ENCODE measurements at places on chromosomes 4 and X.
A peak's percentile ranks its signal among the peaks of the same experiment; 100 is the strongest.

DNA sequence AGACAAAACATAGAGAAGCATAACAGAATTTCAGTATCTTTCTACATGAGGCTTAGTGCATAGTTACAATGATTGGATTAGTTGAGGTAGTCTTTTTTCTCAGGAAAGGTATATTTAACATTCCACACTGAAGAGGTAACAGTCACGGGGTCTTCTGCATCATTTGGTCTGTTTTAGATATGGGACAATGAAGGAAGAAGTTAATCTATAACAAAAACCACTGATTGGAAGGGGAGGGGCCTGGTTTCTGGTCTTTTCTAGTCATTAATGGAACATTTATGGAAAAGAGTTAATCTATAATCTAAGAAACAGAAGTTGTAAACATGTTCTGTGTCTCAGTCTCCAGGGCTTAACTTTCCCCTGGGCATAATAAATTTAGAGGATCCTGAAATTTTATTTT, 37.3 kb upstream of the HPSE start:
- DNase-seq, result no peak

DNA sequence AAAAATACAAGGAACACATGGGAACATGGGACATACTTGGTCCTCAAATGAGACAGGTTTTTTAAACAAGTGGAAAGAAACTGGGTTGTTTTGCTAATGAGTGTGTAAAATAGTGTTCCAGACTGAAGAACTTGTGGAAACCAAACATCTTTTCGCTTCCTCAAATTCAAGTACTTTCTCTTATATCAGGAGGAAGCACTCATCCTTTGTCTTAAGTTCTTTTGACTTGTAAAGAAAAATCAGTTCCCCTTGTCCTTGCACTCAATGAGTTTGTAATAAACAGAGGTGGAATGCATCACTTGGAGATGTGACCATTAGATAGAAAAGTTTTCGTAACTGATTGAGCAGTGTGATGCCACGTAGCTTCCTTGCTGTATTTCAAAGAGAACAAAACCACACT, 101.1 kb downstream of the PHOX2B start:
- no peak for DNase-seq

DNA sequence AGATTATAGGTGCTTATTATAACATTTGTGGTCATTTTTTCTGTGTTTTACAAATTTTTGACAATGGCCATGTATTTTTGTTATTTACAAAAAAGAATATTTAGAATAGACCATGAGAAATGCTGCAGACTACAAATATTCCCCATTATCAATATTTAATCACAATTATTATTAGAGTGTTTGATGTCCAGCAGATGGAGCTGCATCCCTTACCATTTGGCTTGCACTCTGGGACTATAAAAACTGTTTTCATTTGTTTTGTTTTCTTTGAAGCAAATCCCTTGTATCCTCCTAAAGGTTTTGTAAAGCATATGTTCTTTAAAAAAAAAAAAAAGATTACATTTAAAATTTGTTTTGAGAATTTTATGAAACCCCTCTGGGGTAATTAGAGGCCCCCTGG, 85.6 kb upstream of the CXorf66 start:
- no peak for DNase-seq

DNA sequence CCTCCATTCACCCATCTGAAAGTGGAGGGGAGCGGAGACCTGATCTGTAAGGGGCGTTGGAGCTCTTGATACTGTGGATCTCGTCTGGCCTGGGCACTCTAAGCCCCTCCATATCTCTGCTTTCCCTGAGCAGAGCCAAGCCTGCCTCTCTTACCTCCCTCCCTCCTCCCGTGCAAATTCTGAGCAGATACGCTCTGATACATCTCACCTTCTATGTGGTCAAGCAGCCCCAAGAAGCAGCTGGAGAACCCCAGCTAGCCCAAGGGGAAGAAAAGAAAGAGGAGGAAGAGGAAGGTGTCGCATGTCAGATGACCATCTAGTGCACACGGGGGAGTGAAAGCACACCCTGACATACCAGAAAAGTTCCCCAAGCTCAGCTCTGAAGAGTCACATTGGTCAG, 1.9 kb upstream of the DGAT2L6 start:
- no peak for DNase-seq

DNA sequence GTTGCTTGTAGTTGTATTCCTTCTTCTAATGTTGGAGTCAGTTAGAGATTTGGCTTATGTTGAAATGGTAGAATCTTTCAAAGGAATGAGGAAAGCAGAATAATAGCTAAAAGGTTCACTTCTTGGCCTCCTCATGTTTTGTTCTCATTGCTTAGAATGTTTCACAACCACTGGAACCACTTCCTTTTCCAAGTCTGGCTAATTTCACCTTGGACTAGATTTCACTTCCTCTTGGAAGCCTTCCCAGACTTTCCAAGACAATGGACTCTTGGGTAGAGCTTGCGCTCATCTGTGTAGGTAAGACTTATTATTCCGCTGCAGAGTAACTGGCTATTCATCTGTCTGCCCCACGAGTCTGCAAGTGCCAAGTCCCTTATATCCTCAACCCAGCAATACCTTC, 8.3 kb downstream of the SPATA18 start:
- DNase-seq, result no peak

GRCh38 chr4:80229590-80229989, 32.3 kb downstream of the PRDM8 start:
- no peak for DNase-seq

- no peak for DNase-seq
Observed at GRCh38 chr4:134624365-134624764, 422.8 kb upstream of the PABPC4L start.

DNA sequence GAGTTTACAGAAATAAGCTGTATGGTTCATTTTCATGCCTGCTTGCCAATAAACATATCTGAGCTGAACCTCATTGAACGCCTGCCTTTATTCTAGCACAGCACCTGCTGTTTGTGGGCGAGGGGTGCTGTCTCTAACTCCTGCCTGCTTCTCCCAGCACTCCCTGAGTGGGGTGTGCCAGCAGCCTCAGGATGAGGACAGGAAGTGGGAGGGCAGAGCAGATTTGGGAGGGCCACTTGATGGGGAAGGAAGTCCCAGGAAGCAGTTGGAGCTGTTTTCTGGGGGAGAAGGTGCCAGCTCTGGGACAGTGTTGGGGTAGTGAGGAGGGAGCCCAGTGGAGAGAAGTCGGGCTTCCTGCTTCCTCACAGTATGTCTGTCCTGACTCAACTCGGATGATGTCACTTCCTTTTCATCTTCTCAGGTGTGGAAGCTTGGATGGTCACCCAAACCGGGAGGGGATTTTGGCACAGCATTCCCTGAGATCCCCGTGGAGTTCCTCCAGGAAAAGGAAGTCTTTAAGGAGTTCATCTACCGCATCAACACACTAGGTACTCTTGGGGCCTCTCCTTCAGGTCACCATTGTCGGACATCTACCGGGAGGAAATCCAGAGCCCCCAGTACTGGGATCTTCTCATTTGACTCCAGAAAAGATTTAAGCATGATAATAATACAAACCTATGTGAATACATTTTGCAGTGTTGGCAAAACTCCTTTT, 29.0 kb upstream of the MSANTD1 start:
- DNase-seq, result no peak

DNA sequence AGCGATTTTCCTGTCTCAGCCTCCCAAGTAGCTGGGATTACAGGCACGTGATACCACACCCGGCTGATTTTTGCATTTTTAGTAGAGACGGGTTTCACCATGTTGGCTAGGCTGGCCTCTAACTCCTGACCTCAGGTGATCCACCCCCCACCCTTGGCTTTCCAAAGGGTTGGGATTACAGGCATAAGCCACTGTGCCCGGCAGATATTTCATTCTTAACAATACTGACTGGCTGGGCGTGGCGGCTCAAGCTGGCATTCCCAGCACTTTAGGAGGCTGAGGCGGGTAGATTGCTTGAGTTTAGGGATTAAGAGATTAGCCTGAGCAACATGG, 1.3 kb downstream of the PQBP1 start:
- DNase-seq, result no peak

- DNase-seq, result no peak
Observed at GRCh38 chr4:67700116-67700737, 728 bp downstream of the UBA6 start.

DNA sequence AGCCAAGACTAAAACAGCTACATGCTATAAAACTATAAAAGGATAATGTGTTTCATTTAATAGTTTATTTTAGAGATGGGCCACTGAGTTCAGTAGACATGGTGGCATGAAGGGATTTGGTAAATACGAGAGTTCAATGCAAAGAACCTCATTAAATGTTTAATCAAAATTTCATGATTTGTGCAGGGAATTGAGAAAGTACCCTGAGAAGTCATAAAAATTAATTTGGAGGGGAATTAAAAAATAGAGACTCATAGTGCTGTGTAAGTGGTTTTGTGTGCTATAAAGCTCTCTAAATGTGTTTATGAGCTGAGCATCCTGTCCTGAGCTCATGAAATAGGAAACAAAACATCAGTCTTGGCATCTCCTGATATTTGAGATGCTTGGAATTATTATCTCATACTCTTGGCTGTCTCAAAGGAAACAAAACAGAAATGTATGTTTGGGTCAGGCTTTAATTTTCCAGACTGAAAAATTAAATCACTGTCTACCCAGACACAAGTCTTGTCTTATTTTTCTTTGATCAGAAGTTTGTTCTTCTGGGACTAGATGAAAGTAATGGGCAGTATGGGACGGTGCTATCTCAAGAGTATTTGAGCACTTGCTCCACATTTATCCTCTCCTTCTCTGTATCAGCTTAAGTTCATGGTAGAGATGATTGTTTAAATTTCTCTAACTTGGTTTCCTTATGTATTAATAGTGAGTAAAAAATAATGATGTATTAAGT, 38.0 kb upstream of the EMCN start:
- DNase-seq, result no peak

- no peak for DNase-seq
Observed at GRCh38 chrX:53768451-53768850, 81.9 kb upstream of the HUWE1 start.

DNA sequence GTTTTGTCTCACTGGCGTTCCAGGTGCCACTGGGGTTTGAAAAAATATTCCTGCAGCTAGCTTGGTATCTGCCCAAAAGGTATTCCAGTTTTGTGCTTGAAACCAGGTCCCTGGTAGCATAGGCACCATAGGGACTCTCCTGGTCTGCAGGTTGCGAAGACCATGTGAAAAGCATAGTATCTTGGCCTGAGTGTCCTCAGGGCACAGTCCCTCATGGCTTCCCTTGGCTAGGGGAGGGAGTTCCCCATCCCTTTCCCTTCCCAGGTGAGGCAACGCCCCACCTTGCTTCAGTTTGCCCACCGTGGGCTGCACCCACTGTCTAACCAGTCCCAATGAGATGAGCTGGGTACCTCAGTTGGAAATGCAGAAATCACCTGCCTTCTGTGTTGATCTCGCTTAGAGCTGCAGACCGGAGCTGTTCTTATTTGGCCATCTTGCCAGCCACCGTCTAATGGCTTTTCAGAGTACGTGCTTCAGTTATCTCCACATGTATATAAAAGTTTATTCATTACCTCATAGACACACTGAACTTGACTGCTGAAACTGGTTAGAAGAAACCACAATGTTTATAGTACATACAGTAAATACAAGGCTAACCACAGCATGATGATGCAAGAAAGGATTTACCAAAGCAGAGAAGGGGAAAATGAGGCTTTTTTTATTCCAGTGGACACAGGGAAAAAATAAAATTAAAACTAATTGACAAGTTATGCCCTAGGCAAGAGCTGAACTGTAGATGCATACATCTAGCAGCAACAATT, 10.6 kb downstream of the PBDC1 start:
- no peak for DNase-seq

GRCh38 chr4:114015444-114015899, 36.0 kb upstream of the ARSJ start:
- no peak for DNase-seq

DNA sequence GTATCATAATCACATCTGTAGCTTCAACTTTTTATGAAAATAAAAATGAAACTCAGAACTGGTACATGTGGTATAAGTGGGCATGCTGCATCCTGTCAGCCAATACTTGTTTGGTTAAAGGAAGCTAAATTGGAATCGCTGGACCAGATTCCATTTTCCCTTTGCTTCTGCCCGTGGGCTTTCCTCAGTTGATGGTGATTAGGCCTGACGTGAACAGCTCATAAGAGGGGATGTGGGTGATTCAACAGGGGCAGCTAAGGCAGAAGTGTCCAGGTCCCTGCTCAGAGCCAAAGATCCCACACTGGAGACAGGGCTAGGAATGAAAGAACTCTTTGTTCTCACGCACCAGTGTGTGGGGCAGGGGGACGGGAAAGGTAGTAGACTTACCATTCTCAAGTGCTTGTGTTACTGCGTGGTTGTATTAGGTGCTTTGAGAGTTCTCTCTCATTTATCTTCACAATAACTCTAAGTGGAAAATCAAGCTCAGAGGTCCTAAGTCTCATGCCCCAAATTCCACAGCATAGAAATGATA, 63.2 kb upstream of the GUCY1A1 start:
- DNase-seq, result no peak

- peak; percentile 32 for DNase-seq
Observed at GRCh38 chrX:154436983-154437752, at the start of gene GDI1. GDI1 (plus strand) TSS chrX:154437154; CDS start chrX:154437255, 101 bp downstream.

GRCh38 chr4:28548136-28548535, 1687.5 kb downstream of the STIM2 start:
- DNase-seq, result no peak

GRCh38 chrX:47879463-47879862, 42.8 kb downstream of the ZNF81 start:
- DNase-seq, result no peak

DNA sequence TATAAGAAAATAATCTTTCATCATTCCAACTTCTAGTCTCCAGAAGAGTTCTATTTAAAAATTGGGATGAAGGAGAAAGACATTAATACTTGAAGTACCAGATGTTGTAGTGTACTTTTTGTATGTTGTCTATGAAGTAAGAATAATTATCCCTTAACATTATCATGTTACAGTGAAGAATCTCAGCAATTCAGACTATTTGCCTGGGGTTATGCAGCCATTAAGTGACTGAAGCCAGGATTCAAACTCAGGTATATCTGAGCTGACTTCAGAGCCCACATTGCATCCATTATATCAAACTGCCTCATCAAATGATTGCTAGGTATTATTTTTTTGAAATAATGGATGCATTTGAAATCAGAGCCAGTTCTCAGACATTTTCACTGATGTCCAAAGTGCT, 76.1 kb upstream of the FHDC1 start:
- no peak for DNase-seq

DNA sequence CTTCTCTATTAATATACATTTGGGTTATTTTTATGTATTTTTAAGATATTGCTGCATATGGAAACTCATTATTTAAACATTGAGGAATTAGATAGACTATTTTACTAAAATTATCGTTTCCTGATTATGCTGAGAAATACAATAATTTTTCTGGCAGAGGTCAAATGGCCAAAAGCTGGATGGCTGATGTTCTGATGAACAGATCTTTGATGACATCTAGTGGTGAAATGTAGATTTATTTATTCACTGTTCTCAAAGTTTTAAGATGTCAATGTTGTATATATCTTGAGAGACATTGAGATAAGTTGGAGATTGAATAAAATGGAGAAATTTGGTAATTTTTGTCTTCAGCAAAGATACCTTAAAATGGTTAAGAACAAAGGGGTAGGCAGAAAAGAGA, 96.2 kb downstream of the UGT8 start:
- no peak for DNase-seq

GRCh38 chr4:2931512-2932301, 31.5 kb downstream of the NOP14 start:
- no peak for DNase-seq

- no peak for DNase-seq
Observed at GRCh38 chr4:125049711-125050110, 265.0 kb upstream of the FAT4 start.

GRCh38 chrX:97529536-97530200, 646.0 kb downstream of the RPA4 start:
- DNase-seq, result no peak

All from hypothalamus (tissue), 51 donors.